ENCODE measurements at places on chromosomes 11 and 22.

GRCh38 chr11:126989942-126990715 is 10.4 kb downstream of the KIRREL3 start:
- DNase-seq: peak; percentile 30

DNA sequence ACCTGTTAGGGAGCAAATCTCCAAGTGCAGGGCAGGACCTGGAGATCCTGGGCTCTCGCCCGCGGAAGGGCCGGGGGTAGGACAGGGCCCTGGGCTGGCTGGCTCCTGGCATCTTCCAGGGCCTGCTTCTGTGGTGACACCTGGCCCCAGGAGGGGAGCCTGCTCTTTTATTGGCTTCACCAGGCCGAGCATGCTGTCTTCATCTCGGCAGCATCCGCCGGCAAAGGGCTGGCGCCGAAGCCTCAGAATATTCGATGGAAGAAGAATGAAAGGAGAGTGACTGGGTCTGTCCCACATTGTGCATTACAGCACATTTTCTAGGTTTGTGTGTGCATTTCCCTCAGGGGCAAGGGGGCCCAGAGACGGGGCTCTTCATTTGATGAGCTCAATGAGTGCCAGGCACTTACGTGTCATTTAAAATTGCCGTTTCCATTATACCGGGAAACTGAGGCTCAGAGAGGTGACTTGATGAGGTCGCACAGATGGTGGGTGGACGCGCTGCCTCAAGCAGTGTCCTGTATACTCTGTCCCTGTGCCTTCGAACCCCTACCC is 70.0 kb downstream of the RBX1 start:
- DNase-seq: no peak

DNA sequence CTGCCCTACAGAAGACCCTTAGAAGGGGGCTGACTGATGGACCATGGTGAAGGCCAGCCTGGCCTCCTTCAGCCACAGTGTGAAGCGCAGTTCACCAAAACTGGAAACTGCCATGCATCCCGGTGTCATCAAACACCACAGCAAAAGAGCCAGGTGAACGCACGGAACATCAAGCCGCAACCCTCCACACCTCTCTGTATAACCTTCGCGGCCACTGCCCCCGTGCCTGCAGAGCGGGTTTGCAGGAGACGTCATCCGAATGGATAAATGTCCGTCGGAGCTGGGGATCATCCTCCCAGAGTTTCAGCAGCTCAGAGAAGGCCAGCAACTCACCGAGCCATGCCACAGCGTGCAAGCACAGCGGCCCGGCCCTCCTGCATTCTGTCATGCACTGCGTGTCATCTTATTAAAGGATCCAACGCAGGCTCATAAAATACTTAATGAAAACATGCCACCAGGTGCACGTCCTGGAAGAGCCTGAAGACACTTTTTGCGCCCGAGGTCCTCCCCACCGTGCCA is 309.9 kb downstream of the BRD1 start:
- no peak for DNase-seq

DNA sequence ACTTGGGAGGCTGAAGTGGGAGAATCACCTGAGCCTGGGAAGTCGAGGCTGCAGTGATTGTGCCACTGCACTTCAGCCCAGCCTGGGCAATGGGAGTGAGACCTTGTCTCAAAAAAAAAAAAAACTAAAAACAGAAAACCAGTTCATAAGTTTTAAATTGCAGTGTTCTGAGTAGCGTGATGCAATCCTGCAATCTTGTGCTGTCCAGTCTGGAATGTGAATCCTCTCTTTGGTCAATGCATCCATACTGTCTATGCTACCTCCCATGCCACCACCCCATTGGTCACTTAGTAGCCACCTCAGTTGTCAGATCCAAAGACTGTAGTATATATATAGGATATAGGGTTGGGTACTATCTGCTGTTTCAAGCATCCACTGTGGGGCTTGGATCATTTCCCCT is 11.1 kb downstream of the YAP1 start:
- no peak for DNase-seq

DNA sequence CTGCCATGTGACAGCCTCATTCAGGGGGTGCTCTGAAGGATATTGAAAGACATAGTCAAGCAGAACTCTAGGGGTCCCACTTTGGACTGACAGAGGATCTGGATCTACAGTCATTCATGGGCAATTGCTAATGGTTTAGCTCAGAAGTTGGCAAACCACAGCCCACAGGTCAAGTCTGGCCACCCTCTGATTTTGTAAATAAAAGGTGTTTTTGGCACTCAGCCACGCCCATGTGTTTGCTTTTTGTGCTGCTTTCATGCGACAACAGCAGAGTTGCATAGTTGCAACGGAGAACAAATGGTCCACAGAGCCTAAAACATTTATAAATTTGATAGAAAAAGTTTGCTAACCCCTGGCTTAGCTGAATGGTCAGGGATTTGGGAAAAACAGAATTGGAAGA is 41.7 kb downstream of the RPS6KA4 start:
- no peak for DNase-seq

DNA sequence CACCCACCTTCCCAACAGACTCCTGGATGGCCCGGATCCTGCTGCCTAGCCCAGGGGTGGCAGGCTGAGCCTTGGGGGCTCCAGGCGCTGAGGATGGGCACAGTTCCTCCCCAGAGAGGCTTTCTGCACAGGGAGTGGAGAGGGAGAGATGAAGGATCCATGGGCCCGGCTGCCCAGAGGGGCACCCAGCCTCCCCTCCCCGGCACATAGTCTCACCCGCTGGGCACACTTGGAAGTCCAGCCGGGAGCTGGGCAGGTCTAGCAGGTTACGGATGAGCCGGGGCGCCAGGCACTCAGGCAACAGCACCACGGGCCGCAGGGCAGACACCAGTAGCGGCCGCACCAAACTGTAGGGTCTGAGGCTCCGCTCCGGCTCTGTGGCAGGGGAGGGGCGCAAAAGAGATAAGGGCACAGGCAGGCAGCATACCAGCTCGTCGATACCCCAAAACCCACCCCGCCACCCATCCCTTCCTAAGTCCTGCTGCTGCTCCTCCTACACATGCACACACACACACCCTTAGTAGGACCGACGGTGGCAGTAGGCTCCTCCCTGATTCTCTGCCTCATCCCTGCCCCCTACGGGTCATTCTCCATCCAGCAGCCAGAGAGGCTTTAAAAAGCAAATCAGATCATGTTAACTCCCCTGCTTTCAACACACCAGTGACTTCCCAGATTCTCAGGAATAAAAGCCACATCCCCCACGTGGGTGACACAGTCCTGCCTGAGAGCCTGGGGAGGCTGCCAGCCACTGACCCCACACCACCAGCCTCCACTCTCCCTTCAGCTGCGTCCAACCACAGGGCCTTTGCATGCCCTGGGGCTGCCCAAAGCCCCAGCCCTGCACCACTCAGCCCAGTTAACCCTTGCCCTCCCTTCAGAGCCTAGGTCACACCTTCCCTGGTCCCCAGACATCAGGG is 6.5 kb upstream of the MFNG start:
- DNase-seq: peak; percentile 39

- no peak for DNase-seq
Measured at GRCh38 chr11:19460718-19461405, 220.1 kb upstream of the E2F8 start.

GRCh38 chr11:86621854-86622253 is 50.6 kb downstream of the ME3 start:
- no peak for DNase-seq

GRCh38 chr11:114307524-114308203 is 11.5 kb downstream of the NNMT start:
- no peak for DNase-seq

- DNase-seq: no peak
Measured at GRCh38 chr11:96204366-96204659, 138.7 kb downstream of the MAML2 start.

GRCh38 chr11:783581-784015 is 6.3 kb downstream of the CEND1 start:
- no peak for DNase-seq

- DNase-seq: no peak
Measured at GRCh38 chr11:61718046-61718531, 34.3 kb upstream of the MYRF start.

GRCh38 chr22:49302150-49302460 is 525.6 kb downstream of the BRD1 start:
- DNase-seq: no peak

GRCh38 chr11:78254268-78254667 is 65.5 kb downstream of the USP35 start:
- no peak for DNase-seq

- DNase-seq: no peak
Measured at GRCh38 chr11:68956142-68956541, 24.6 kb downstream of the MRGPRD start.

GRCh38 chr11:9691865-9692264 is 28.0 kb downstream of the SWAP70 start:
- DNase-seq: no peak

DNA sequence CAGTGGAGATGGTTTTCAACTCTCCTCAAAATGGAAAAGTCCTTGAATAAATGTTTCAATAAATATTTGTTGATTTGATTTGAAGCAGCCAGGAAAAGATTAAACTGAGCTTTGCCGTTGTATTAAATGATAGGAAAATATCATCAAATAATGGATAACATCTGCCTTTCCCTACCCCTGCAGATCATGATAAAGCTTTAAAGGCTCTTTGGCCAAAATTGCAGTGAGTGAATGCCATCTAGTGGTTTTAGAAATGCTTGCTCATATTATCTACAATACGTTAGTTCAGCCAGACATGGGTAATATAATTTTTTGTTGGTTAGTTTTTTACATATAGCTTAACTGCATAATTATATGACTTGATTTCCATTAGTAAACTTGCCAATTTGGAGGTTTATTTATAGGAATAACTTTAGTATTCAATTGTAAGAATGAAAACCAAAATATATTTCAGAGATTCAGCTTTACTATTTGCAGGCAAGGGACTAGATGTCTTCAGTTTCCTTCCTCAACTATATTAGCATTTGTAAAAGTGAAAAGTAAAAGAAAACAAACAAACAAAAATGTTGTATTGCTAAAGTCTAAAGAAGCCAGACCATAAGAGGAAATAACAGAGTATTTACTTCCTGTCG is 159.2 kb downstream of the MSANTD4 start:
- DNase-seq: no peak

DNA sequence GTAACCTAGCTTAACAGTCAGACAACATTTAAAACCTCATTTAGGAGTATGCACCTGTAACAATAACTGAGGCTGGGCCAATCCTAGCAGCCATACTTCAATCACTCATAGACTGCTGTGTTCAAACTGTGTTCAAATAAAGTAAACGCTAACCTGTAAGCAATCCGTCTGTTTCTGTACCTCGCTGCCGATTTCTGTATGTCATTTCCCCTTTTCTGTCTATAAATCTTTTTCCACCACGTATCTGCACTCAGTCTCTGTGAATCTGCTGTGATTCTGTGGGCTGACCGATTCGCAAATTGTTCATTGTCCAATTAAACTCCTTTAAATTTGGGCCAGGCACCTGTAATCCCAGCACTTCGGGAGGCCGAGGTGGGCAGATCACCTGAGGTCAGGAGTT is 12.3 kb downstream of the APOBEC3H start:
- DNase-seq: no peak

DNA sequence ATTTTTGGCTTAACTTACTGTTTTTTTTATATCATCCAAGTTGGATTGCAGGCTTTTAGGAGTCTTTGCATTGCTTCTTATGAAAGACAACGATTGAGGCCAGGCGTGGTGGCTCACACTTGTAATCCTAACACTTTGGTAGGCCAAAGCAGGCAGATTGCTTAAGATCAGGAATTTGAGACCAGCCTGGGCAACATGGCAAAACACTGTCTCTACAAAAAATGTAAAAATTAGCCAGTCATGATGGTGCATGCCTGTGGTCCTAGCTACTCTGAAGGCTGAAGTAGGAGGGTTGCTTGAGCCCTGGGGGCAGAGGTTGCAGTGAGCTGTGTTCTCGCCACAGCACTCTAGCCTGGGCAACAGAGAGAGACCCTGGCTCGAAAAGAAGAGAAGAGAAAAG is 56.6 kb downstream of the BID start:
- DNase-seq: no peak

- no peak for DNase-seq
Measured at GRCh38 chr22:37943136-37943824, 10.1 kb downstream of the C22orf23 start.

DNA sequence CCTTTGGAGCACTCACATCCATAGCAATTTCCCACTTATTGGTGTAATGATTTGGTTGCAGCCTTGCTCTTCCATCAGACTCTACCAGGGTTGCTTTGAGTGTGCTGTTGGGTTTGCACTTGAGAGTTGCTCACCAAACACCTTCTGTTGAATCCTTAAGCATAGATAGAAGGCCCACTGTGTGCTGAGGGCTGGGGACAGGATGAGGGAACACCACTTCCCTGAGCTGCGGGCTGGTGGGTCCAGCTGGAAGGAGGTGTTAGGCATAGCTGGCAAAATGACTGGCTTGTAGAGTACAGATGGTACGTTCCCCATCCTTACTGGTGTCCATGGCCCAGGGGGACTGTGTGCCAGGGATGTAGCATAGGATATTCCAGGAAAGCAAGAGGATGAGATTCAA is 3.9 kb downstream of the PRDM11 start:
- DNase-seq: no peak

GRCh38 chr11:128906185-128907050 is 15.3 kb downstream of the KCNJ5 start:
- no peak for DNase-seq

DNA sequence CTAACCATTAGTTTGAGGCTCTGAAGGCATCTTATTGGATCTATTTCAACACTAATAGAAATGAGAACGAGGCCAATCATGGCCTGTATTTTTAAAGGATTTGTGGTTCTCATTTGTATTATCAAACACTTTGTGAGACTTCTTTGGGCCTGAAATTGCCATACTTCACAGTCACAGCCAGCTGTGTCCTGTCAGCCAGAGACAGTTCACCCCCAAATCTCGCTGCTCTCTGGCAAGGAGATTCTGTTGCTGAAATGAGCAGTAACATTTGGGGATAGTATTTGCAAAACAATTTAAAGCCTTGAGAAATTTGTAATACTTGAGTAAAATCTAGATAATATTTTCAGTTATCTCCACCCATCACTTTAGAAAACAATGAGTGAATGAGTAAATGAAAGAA is 26.9 kb upstream of the TENM4 start:
- no peak for DNase-seq

- DNase-seq: no peak
Measured at GRCh38 chr11:111992206-111992855, 32.9 kb upstream of the DLAT start.

DNA sequence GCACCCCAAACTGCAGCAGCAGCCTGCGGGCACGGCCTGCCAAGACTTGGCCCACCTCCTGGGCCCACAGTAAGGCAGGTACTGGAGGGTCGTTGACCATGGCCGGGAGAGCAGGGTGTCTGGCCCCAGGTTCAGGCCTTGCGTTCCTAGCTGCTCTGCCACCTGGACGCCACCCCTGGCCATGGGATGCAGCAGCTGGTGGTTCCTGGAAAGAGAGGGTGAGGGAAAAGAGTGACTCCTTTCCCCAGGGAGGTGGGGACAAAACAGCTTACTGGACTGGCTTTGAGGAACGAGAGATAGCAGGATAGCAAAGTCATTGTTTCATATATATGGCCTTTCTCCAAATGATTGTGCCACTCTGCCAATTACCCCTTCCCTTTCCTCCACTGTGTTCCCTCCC is 1.8 kb downstream of the BSCL2 start:
- DNase-seq: no peak
